ENCODE measurements at places on chromosomes 2 and 18.

DNA sequence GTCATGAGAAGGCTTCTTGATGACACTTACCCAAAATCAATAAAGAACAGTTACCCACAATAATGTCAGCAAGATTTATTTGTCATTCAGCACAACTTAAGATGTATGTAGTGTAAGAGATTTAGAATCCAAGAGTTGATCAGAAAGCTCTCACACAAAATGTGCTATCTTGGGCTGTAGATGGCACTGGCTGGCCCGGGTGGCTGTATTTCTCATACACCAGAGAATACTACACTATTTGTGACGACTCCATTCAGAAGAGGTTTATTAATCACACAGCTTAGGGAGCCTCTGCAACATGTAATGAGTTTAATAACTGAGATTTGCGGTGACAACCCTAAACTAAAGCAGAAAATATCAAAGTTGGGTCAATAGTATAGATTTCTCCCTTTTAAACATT is 530.4 kb upstream of the KLHL29 start:
- no peak for DNase-seq

- no peak for DNase-seq
Measured at GRCh38 chr18:26840965-26841364, 24.5 kb downstream of the AQP4 start.

- no peak for DNase-seq
Measured at GRCh38 chr18:63112706-63113105, 206.9 kb downstream of the BCL2 start.

- no peak for DNase-seq
Measured at GRCh38 chr2:153871231-153872221, at the start of gene GALNT13. Gene GALNT13, plus strand, starts transcription at chr2:153871922.

DNA sequence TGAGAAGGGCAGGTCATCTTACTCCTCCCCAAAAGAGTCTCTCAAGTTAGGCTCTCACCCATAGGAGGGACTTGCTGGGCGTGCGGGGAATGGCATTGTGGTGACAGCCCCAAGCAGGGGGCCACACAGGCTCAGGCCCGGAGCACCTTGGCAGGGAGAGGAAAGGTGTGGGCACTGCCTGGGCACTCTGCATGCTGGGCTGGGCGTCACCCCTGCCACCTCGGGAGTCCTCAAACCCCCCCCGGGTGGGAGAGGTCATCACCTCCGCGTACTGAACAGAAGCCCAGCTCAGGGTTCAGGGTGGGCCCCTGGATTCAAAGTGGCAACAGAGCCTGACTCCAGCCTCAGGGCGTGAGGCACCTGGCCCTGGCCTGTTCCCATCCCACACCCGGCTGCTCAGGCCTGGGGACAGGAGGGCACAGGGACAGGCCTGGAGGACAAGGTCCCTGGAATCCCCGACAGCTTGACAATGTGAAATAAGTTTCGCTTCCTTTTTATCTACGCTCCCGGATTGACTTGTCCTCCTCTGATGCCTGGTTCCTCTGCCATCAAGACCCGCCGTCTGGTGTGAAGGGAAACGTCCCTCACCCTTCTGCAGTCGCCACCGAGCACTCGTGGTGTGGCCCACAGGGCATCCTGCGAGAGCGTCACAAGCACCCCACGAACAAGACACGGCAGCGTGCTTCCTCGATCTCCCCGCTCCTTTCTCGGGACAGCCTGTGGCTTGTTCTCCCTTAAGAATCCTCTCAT is 97.8 kb downstream of the HDAC4 start:
- no peak for DNase-seq

- DNase-seq, result no peak
Measured at GRCh38 chr2:191682126-191682525, 4.2 kb downstream of the NABP1 start.

DNA sequence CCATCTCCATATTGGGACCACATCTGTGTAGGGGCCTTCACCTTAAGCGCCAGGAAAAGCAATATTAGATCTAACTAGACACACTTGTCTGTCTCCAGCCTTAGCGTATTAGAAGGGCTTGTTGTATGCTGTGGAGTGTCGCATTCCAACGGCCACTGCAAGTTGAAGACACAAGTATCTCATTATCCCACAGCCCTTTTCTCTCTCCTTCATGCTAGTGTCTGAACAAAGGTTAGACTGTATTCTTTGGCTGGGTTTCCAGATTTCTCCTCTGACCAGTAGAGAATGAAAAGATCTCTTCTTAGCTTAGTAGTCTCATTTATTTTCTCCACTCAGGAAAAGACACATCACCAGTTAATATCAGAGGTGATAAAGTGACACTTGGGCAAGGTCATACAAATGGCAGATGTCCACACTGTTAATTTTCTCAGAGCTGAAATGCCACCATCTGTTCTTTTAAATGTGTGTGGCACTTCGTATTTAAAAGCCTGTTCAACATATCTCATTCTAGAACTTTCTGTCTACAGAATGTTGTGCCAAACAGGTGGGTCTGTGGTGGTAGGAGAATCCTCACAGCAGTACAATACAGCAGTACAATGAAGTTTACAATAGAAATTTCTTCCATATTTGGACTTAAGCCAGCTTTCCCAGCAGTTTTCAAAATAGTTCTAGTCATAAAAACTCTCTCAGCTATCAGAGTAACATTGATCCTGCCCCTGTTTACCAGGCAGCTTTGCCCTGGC is 94.0 kb upstream of the ITGA6 start:
- DNase-seq, result no peak

GRCh38 chr2:60633615-60634014 is 80.2 kb upstream of the BCL11A start:
- no peak for DNase-seq

All from esophagus squamous epithelium (tissue), 5 donors.